H7 (cell line): ENCODE measurements at places on chromosomes 2 and 18. TPM values are rescaled to one million over a fixed set of nuclear protein-coding genes. Genes with fewer than 3 reads are reported as not detected.

AOX1 gene
- total RNA-seq, result 2.4 and 7.6 TPM in 2 replicates

NCKAP5 gene
- total RNA-seq, result 0.15 and 0.55 TPM in 2 replicates

INPP5D gene
- 1.7 and 5.2 TPM in 2 replicates for total RNA-seq

OR6B3 gene
- not detected in 2 replicates for total RNA-seq

CCDC74A gene
- total RNA-seq, result 12.5 and 20.7 TPM in 2 replicates

LDAH gene
- total RNA-seq, result 22.5 and 25.4 TPM in 2 replicates

FIGLA gene
- not detected in 2 replicates for total RNA-seq

CPLX4 gene
- not detected in 2 replicates for total RNA-seq

SPC25 gene
- total RNA-seq, result 11.9 and 13.9 TPM in 2 replicates

CDK15 gene
- total RNA-seq, result not detected in 2 replicates

UGT1A3 gene
- total RNA-seq, result not detected in 2 replicates

DNA sequence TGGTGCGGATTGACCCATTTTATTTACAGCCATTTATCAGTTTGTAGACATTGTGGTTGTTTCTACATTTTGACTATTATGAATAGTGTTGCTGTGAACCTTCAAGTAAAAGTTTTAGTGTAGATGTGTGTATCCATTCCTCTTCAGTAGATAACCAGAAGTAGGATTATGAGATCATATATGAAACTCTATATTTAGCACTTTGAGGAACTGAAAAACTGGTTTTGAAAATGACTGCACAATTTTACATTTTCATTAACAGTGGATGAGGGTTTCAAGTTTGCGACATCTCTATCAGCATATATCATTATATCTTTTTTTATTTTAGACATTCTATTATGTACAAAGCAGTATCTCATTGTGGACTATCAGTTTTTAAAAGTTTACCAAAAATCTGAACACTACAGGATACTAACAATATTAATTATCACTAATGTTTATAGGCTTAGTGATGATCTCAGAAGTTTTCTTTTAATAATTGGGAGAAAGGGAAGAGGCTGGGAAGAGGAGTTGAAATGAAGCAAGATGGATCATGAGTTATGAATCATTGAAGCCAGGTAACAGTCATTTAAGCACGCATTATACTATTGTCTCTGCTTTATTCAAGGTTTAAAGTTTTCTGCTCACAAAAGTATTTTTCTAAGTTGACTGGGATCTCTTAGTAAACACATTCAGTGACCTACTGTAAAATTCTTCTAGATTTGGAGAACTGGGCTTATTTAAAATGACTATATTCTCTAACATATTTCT lies 329.0 kb upstream of the LRATD1 start:
- no peak for DNase-seq

DNA sequence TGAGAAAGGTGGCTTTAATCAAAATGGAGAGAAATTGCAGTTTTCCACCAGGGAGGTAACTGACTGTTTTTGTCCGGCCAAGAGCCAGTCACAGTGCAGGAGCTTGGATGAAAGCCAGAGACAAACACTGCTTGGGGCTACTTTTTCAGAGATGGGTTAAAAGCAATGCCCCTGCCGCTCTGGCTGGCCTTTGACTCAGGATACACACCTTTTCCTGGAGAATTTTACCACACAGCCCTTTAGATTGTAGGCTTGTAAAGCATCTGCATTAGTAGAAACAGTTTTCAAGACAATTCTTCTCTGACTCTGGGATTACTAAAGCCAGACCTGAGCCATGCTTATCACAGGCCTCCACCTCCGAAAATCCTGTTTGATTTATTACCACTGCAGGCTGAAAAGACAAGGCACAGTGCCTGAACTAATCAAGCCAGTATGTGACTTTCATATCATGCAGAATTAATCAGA lies 79.7 kb downstream of the CCBE1 start:
- DNase-seq, result no peak

- no peak for DNase-seq
These were observed 506.6 kb downstream of the ERBB4 start for GRCh38 chr2:212032032-212032431.

- DNase-seq, result no peak
These were observed 92.5 kb downstream of the KCNF1 start for GRCh38 chr2:11004199-11004598.

DNA sequence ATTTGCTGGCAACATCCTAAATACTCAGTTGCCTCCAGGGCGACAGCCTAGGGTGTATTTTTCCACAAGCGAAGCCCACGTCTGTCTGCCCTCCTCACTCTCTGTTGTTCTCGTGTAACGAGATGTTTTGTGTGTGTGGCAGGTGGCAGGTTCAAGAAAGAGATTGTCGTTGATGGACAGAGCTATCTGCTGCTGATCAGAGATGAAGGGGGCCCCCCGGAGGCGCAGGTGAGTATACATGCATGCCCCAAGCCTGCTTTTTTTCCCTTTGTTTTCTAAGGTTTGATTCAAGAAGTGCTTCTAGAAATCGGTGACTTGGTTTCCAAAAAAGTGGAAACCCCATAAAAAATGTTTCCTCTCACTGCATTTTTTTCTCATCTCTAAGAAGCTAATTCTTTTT lies 247.0 kb downstream of the AGAP1 start:
- DNase-seq, result peak; percentile 85

- no peak for DNase-seq
These were observed 44.4 kb upstream of the TMEM163 start for GRCh38 chr2:134763164-134763710.

DNA sequence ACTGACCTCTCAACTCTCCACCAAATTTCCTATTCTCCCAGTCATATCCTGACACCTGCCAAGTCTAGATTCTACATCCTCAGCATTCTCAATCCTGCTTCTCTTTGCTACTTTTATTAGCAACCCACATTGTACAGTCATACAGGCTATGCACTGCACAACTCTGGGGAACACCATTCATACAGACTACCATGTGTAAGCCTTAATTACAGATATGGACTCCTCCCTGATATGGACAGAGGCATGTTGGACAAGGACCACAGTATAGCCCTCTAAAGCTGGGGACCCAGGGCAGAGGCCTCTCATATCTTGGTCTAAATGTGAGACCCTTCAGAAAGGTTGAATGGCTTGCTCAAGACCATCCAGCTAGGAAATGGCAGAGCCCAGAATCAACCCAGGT lies 36.3 kb downstream of the BOLA3 start:
- no peak for DNase-seq

DNA sequence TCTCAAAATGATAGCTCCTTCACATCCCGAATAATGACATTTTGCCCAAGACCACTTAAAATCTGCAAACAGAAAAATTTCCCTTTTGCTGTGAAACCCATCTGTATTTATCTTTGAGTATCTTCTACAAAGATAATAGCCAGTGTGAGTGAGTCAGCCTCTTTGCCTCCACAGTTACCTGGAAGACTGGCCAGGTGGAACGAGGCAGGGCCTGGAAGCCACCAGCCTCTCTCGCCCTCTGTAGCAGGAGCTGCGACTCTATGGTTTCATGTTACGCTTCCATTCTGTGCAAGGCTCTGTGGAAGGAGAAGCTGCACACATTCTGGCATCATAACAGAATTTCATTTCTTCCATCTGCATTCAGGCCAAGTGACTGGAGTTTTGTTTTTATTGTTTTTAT lies 9.5 kb downstream of the ELP2 start:
- DNase-seq, result no peak

DNA sequence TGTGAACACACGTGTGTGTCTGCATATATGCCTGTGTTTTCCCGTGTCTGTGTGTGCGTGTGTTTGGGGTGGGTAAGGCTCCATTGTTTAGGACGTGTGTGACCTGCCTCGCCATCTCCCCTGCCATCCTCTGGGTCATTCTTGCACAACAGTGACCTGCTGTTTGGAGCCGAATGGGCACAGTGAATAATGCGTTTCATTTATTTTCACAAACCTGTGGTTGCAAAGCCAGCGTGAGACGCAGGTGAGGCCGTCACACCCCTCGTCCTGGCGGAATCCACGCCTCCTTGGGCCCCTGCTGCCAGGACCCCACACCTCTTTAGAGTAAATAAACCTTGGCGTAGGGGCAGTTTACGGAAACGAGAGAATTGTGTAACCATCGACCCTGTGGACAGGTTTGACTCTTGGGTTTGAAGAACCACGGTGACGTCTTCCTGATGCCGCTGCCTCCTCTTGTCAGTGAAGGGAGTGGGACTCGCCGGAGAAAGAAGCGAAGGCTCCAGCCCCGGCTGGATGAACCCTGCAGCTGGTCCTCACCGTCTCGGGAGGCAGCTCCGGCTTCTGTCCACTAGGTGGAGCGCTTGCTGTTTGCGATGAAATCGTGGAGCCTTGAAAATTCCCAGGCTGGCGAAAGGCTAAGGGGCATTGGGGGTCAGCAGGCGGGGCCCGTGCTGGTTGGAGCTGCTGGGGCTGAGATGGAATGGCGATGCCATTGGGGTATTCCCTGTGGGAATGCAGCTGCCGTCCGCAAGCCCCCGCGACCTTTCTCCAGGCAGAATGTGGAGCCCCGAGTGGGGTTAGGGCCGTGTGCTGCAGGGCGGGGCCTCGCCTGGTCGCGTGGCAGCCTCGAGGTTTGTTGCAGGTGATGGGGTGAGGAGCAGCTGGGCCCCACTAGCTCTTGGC lies 81.1 kb downstream of the RTP5 start:
- DNase-seq, result peak; percentile 91

DNA sequence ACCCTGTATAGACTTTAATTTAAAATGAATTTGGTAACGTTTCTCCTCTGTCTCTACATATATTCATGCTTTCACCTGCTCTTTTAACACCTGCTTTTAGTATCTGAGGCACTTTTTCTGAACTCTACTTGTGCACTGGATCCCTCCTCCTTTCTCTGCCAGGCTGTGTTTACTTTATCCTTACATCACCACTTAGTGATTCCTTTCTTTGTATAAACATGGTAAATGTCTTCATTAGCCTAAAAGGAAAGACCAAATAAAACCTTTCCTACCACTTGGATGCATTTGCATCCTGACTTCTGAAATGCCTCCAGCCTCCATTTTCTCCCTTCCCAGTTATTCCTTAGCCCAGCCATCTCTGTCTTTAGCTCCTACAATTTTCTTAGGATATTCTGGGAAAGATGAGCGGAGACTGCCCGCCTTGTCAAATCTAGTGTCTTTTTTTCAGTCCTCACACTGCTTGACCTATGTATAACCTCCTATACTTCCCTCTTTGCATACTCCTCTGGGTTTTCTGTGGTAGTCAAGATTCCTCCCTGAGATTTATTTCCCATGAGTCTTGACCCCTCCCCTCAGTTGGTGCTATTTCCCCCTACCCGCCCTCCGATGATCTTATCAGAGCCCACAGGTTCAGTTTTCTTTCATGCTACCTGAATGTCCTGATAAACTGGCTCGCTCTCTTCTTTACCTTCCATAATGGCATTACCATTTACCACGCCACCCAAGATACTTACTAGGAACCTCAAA lies 44.8 kb downstream of the REL start:
- no peak for DNase-seq

DNA sequence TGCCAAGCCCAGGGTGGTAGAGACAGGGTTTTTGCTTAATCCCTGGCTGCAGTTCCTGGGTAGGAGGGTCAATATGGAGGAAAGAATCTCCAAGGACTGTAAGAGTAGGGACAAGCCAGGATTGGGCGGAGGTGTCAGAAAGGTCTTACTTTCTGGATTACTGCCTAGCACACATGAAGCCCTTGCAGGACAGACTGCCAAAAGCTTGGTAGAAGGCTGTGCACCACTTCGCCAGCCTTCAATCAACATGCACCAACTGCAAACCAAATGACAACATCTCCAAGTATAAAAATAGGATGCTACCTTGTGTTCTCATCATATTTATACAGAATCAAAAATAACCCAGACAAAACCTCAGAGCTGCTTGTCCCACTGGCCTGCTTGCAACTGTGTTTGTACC lies 3.7 kb downstream of the ZNF142 start:
- no peak for DNase-seq

DNA sequence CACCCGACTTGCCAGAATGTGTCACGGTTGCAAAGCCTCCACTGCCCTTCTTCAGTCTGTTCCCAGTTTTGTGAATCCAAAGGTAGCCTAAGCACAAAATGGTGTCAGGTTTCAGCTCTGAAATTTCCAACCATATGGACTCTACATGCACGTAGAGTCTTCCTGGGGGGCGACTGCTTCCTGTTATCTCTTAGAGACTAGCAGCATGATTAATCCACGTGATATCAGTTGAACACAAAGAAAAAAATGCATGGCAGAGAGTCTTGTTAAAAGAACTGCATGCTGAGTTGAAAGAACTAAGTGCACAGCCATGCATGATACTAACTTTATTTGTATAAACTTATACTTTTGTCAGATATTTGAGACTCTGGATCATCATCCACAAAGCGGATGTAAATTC lies 404.4 kb downstream of the SOCS6 start:
- DNase-seq, result no peak

- DNase-seq, result no peak
These were observed 83.3 kb downstream of the MBD2 start for GRCh38 chr18:54141041-54141608.

GRCh38 chr2:127679680-127680361 lies 4.5 kb upstream of the LIMS2 start:
- peak; percentile 70 for DNase-seq

GRCh38 chr2:34825686-34826085 lies 1226.6 kb upstream of the FAM98A start:
- DNase-seq, result no peak

DNA sequence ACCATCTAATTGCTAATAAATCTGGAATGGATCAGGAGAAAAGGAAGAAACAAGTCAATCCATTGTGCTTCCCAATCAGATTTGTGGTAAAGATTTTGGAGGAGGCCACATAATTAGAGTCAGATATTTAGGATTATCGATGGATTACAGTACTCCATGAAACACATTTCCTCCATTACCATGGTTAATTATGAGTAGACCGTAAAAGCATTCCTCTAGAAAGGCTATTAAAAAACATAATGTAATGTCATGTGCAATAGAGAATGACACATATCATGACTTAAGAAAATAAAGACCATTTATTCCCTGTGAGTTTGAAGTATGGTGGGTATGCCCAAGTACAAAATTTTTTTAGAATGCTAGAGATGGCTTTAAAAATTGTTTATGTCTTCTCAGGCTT lies 96.1 kb downstream of the ITGA4 start:
- no peak for DNase-seq

GRCh38 chr2:57146951-57147350 lies 899.7 kb upstream of the VRK2 start:
- no peak for DNase-seq

DNA sequence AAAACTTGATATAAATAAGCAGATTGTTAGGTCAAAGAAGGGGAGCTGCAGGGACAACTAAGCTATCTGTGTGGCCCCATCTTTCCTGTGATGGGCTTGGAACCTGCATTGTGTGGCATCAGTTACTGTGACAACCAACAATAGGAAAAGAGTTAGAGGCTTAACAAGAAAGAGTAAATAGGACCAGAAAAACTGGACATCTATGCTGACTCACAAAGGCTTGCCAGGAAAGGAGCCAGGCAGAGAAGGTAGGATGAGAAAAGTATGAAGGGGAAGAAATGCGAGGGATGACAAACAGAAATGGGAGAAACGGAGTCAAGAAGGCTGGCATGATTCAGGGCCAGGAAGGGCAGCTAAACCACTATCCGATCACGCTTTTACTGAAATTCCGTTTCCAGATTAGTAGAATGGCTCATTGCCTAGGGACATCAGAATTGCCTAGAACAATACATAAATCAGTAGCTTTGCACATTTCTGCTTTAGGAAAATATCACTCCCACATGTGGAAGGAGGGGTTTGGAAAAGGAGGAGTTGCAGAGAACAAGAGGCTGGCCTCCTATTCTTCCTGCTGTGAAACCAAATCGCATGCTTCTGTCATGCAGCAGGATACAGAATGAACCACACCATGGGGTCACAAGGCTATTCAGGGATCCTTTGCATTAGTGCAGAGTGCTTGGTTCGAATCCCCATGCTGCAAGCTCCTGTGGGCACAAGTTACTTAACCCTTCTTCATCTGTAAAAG lies 7.3 kb downstream of the PLA2R1 start:
- DNase-seq, result peak; percentile 61
